ENCODE measurements at places on chromosomes 13 and 19.
A peak's percentile ranks its signal among the peaks of the same experiment; 100 is the strongest.

DNA sequence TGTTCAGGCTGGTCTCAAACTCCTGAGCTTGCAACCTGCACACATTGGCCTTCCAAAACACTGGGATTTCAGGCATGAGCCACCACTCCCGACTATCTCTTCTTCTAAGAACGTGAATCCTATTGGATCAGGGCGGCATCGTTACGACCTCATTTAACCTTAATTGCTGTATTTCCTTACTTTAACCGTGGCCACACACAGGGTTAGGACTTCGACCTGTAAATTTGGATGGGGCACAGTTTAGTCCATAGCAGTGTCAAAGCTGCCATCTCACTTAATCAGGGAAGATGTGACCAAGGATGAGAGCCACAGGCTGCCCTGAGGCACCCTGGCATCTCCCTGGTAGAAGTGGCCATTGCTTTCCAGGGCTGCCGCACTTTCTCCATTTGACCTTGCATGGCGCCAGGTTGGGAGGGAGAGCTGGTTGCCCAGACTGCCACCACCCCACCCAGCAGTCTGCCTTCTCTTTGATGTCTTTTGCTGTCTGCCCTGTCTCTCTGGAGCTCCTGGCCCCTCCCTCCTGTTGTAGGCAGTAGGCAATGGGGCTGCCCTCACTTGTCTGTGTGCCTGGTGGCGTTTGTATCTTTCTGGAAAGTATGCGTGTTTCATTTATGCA is 141.3 kb upstream of the RNF113B start:
- no peak for DNase-seq

GRCh38 chr19:58519087-58519354 is 589 bp downstream of the ZBTB45 start:
- DNase-seq, result peak; percentile 79

- no peak for DNase-seq
These were observed 64.8 kb upstream of the DOCK9 start for GRCh38 chr13:99042521-99043250.

- DNase-seq, result peak; percentile 77
These were observed 814 bp downstream of the S1PR2 start for GRCh38 chr19:10230173-10230860.

- DNase-seq, result no peak
These were observed 35.4 kb upstream of the ONECUT3 start for GRCh38 chr19:1717970-1718264.

DNA sequence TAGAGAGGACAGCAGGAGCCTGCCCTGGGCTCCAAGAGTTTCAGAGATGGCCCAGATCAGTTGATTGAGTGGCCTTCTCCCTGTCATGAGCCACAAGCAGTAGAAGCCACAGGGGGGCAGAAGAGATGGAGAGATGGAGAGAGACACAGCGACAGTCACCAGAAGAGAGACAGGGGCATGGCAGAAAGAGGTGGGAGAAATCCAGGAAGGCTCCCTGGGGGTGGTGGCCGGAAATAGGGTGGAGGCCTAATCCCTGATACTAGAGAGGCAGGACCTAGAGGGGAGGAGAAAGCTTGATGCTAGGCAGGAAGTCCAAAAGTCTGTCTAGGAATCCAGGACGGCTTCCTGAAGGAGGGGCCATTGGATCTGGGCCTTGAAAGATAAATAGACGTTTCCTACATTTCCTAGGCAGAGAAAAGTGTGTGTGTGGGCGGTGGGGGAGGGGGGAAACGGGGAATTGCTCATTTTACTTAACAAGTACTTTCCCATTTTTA is 9.6 kb upstream of the TPM4 start:
- no peak for DNase-seq

DNA sequence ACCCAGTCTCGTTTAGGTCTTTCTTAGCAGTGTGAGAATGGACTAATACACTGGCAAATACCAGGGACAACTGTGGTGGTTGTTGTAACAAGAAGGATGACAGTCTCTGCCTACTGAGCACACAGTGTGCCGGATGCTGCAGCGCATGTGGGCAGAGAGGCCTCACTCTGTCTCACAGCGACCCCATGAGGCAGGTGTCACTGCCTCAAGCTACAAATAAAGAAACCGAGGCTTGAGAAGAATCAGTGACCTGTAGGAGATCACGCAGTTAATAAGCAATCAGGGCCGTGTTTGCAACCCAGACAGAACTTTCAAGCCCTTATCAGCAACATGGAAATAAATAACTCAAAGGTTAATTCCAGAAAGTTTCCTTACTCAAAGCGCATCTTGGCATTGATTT is 40.5 kb upstream of the GAS6 start:
- DNase-seq, result peak; percentile 62

DNA sequence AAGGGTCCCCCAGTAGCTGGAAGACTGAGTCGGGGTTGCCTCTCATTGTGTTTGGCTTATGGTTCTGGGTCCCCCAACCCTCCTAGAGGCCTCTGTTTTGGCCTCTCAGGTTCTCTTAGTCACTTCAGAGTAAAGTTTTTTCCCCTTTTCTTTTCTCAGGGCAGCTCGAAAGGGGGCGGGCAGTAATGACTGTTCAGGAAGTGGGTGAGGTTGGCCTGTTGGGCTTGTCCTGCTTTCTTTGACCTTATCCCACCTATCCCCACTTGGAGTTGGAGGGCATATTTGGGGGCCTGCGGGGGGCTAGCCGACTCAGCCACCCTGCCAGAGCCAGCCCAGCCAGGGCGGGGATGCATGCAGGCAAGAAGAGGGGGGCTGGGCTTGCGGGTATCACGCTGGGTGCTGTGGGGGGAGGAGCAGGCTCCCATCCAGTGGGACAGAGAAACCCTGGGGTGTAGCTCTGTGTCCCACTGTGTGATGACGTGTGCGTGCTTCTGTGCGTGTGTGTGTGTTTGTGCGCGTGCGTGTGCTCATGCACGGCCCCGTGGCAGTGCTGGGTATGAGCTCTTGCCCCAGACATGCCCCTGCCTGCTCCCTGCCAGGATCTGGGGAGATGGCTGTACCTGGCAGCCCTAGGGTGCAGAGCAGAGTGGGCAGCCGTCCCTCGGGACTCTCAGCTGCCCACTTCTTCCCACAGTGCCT is 1.4 kb downstream of the CIC start:
- DNase-seq, result peak; percentile 68

DNA sequence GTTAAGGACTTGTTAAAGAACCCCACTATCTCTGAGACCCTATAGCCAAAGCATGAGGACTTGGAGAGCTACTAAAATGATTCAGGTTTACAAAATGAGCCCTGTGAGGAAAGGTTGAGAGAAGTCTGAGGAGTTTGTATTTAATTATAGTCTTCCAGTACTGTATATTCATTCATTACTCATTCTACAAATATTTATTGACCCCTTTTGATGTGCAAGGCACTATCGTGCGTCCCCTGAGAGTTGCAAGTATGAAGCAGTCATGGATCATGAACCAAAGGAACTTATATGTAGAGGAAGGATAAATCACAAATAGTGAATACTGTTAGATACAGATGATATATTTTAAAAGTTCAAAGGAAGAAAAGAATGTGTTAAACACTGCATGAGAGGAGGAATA is 84.4 kb downstream of the DNAJC15 start:
- no peak for DNase-seq

DNA sequence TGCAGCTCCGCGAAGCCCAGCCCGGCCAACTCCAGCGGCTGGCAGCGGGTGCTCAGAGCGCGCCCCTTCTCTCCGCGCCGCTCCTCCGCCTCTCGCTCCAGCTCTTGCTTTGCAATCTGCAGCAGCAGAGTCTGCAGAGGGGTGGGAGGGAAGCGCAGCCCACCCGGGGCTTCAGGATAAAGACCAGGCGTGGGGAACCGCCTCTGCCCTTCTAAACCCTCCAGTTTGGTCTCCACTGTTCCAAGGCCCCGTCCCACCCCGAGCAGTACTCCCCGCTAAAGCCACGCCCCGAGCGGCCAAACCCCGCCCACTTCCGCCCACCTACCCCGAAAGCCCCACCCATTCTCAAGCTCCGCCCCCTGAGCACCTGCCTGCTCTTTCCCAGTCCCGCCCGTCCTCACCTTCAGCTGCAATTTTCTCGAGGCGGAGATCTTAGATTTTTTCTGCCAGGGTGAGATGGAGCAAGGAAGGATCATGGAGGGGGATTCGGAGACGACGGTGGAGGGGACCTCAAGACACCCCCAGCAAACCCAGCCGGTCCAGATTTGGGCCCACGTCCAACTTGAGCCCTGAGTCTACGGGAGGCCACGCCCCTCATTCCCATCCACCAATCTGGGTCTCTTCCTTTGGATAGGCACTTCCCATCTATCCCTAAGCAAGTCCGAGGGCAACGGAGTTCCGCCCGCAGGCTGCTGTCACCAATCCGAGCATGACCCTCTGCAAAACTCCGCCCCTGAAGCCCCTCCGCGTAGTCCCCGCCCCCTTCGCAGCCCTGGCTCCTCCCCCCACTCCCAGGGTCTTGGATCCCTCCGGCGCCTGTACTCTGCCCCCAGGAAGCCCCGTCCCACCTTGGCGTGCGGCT is 1.1 kb downstream of the TNNI3 start:
- DNase-seq, result no peak

GRCh38 chr13:97753942-97754670 is 199.4 kb upstream of the IPO5 start:
- DNase-seq, result no peak

DNA sequence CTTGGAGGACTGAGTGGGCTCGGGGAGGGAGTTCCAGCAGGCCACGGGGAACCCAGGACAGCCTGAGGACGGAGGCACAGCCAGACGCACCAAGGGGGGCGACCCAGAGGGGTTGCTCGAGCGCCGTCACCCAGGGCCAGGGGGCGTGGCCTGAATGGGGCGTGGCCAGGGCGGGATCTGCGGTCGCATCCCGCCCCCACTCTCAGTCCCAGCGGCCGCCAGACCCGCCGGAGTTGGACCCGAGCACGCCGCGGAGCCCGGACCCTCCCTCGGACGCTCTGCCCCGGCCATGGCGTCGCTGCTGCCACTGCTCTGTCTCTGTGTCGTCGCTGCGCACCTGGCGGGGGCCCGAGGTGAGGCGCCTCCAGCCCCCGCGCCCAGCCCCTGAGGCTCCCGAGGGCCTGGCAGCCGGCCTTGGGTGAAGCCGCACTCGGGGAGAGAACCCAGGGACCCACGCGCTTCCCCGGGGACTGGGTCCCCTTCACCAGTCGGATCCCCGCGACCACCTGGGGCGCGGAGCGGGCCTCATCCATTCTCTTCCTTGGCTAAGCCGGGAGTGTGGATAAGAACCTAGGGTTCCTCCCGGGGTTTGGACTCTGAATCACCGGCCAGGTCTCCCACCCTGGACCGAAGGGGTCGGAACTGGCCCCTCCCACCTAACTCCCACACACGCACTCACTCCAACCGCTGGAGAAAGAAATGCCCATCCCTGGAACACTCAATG is at the start of gene CILP2:
TSS of gene CILP2 (plus strand) at position 205 of the 724 bp plus-strand sequence. CDS start at position 290, 85 bp downstream.
- no peak for DNase-seq

DNA sequence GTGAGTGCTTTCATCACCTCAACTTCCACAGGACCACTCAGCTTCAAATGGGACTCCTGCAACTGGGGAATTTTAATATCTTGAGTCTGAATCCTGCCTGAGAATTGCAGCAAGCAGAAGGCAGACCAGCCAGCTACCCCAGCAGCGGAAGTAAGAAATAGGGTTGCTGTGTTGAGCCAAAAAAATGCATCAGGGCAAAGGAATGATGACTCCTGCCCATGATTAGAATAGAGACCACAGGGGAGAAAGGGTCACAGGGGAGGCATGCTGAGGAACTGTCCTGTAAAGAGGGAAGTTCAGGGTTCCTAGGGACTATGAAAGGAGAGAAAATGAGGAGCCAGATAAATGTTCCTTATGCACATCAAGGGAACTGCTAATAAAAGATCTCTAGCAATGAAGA is 370.2 kb downstream of the KCTD12 start:
- peak; percentile 59 for DNase-seq

DNA sequence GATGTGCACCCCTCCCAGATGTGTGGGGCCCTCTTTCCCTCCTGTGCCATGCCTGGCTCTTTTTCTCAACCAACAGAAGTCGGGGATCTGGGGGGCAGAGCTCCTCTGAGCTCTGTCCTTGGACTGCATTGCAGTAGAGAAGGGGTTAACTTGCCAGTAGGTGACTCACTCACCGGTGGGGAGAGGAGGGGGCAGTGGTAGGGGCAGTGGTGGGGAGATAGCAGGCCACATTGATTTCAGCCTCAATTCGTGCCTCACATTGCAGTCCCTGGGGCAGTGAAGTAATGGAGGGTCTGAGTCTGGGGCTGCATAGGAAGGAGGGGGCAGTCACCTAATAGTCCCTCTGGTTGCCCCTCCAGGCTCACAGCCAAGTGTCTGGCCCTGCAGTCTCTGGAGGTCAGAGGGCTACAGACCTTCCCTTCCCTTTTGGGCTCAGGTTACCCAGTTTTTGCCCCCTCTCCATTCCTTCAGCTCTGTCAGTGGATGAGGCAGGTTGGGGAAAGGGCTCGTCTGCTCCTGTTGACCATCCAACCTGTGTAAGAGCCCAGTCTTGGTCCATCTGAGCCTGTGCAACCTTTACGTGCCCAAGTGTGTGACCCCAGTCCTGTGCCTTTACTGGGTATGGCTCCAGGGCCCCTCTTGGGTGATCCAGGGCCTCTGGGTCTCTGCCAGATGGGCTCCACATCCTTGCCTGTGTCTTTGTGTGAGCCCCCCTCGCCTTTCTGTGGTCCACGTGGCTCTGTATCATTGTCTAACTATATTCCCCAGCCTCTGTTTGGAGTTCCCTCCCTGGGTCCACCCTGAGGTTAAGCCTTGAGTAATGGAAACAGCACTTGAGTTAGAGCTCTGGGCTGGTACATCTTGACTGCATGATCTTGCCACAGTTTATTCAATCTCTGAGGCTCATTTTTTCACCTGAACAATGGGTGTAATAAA is 13.0 kb downstream of the CIC start:
- DNase-seq, result peak; percentile 79

GRCh38 chr13:77872995-77873394 is 45.6 kb downstream of the EDNRB start:
- DNase-seq, result no peak

GRCh38 chr13:76677043-76677442 is 209.2 kb downstream of the KCTD12 start:
- DNase-seq, result peak; percentile 26

GRCh38 chr13:100811928-100812327 is 137.3 kb upstream of the TMTC4 start:
- DNase-seq, result no peak
